ENCODE measurements at places on chromosomes 2 and 18. TPM values are rescaled to one million over a fixed set of nuclear protein-coding genes. Genes with fewer than 3 reads are reported as not detected.

The MDH1 gene
- 87.2 TPM for total RNA-seq

- DNase-seq, result peak; percentile 46
Observed at GRCh38 chr18:3151399-3152264, 68.1 kb downstream of the MYOM1 start.

The ANKRD36 gene
- 49.7 TPM for total RNA-seq

GRCh38 chr2:169845016-169845415 is 17.8 kb downstream of the UBR3 start:
- no peak for DNase-seq

DNA sequence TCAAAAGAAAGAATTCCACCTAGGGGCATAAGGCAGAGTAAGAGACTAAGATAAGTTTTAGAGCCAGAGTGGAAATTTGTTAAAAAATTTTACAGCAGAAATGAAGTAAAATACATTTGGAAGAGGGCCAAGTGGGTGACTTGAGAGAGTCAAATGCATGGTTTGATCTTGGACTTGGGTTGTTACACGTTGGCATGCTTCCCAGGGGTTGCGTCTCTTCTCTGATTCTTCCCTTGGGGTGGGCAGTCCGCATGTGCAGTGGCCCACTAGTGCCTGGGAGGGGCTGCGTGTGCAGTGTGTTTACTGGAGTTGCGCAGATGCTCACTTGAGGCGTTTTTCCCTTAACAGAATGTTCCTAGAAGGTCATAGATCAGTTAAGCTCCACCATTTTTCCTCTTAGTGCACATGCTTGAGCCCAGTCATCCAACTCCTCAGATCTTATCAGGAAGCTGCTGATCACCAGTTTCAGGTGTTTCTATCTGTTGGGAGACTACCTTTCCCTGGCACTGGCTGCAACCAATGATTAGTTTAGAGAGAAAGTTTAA is 13.1 kb downstream of the SEH1L start:
- DNase-seq, result no peak

- no peak for DNase-seq
Observed at GRCh38 chr18:45467945-45468344, 147.3 kb upstream of the SLC14A2 start.

- DNase-seq, result no peak
Observed at GRCh38 chr2:159890551-159891266, 92.7 kb upstream of the CD302 start.

- DNase-seq, result no peak
Observed at GRCh38 chr2:160156100-160156499, 44.0 kb downstream of the ITGB6 start.

The NYAP2 gene
- not detected for total RNA-seq

DNA sequence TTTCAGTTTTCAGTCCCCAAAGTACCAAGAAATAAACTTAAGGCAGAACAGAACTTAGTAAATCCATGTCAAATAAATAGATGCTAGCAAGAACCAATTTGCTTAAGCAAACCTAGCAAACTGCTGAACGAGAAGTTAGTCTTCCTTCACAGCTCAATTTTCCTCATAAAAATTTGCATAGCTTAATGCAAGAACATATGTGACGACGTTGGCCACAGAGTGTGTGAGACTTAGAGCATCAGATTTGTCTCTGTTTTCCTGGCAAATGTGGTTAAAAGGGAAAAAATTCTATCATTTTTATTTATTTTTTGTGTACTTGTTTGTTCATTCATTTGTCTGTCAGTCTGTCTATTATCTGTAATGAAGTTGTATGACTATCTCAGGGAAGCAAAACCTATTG is 485.7 kb downstream of the THSD7B start:
- no peak for DNase-seq

The KHK gene
- 1.9 TPM for total RNA-seq

- no peak for DNase-seq
Observed at GRCh38 chr18:35739778-35740177, 158.2 kb downstream of the GALNT1 start.

The LYG1 gene
- total RNA-seq, result 0.81 TPM

- DNase-seq, result no peak
Observed at GRCh38 chr2:11543337-11544216, 9.7 kb downstream of the GREB1 start.

GRCh38 chr18:26407736-26408601 is 140.4 kb downstream of the KCTD1 start:
- no peak for DNase-seq

GRCh38 chr18:33805592-33805991 is 227.6 kb downstream of the ASXL3 start:
- no peak for DNase-seq

DNA sequence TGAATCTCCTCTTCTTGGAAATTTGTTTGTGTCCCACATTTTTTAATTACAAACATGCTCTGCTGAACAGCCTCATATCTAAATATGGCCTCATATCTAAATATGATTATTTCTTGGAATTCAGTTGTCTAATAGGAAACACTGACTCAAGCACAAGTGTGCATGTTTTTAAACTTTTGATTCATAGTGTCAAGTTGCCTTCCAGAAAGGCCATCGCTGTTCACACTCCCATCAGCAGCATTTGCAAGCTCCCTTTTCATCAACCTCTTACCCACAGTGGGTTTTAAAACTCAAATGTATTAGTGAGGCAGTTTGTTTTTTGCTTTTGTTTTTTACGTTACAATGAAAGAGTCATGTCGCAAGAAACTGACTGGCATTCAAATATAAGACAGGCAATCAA is 65.2 kb upstream of the SMAD2 start:
- DNase-seq, result no peak

Measured in CD8-positive, alpha-beta T cell (primary cell).